ENCODE measurements at places on chromosomes 13 and 19.
A peak's percentile ranks its signal among the peaks of the same experiment; 100 is the strongest.

GRCh38 chr19:42301646-42302203, at the start of gene PRR19:
TSS of gene PRR19 (plus strand) at chr19:42302132. CDS start at chr19:42309585, 7,453 bp downstream.
- no peak for DNase-seq

DNA sequence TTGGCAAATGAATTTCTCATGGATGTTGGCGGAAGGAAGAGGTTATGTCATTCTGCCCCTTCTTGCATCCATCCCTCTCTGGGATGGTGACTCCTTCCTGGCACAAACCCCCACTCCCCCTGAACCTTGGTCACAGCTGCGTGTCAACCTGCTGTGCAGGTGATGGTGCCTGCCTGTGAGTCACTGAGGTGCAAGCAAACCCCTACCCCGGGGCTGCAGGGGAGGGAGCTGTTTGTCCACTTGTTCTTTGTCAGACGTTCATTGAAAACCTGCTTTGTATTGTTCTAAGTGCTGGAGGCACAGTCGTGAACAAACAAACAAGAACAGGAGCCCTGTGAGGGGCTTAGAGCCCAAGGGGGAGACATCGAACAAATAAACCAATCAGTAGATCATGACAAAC, 2.0 kb upstream of the GAPDHS start:
- peak; percentile 20 for DNase-seq

GRCh38 chr19:55226273-55226672, 2.3 kb downstream of the TMEM86B start:
- DNase-seq: no peak

DNA sequence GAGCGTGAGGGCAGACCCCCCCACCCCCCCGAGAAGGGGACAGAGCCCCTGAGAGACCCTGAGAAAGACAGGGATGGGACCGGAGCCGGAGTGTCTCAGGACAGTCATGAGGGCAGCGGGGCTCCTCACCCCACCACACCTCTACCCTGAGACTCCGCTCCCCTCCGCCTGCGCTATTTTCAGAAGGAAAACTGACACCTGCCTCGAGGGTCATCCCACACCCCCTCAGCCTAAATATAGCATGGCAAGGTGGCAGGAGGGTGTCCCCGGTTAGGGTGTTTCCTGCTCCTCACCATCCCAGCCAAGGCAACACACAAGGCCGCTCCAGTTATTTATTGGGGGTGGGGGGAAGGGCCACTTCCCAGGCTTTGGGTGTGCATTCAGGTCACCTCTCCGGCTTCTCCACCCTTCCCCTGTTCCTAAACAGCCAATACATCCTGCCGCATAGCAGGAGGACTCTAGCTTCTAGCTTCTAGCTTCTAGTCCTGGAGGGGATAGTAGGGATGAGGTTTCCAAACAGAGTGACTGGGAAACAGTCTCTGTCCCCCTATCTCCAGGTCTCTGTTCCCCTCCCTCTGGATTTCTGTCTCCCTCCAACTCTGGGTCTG, 1.4 kb upstream of the NTF4 start:
- DNase-seq: no peak

GRCh38 chr13:33634546-33634982, 183.4 kb upstream of the RFC3 start:
- DNase-seq: no peak

DNA sequence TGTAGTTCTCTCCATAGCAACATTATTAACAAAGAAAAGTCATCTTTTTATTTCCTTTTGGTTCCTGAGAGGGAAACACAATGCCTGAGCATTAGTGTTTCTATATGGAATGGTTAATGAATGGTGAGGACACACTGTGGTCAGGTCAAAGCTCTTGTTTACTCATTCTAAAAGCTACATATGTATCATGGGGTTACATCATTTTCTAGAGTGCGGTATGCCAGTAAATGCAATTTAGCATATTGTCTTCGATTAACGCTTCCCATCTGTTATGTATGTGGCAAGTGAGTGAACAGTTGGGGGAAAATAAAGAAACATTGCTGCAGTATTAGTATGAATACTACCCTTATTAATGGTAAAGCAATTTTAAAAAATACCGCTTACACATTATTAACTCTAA, 1152.2 kb upstream of the SPRY2 start:
- no peak for DNase-seq

GRCh38 chr13:51828730-51829567, 16.0 kb downstream of the TMEM272 start:
- no peak for DNase-seq

DNA sequence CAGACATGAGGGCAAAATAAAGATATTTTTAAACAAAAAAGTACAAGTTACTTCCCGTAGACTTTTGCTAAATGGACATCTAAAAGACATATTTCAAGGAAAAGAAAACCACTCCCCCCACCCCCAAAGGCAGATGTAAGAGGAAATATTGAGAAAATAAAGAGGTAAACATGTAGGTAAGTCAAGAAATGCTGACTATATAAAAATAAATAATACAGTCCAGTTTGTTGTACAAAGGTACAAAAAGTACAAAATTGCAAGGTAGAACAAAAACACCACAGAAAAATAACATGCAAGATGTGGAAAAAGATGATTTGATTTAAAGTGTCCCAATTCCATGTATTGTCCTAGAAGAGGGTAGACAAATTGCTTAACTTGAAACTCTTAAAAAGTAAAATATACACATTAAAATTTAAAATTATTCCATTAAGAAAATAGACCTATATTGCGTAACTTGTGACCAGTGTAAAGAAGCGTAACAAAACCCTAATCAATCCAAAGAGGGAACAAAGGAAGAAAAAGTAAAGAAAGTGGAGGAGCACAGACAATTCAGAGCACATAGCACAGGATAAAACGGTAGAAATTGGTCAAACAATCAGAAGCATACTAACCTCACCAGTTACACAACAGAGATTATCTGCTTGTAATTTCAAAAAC, 58.4 kb upstream of the FAM216B start:
- DNase-seq: no peak

- no peak for DNase-seq
These were observed 16.7 kb downstream of the SYDE1 start for GRCh38 chr19:15123900-15124299.

DNA sequence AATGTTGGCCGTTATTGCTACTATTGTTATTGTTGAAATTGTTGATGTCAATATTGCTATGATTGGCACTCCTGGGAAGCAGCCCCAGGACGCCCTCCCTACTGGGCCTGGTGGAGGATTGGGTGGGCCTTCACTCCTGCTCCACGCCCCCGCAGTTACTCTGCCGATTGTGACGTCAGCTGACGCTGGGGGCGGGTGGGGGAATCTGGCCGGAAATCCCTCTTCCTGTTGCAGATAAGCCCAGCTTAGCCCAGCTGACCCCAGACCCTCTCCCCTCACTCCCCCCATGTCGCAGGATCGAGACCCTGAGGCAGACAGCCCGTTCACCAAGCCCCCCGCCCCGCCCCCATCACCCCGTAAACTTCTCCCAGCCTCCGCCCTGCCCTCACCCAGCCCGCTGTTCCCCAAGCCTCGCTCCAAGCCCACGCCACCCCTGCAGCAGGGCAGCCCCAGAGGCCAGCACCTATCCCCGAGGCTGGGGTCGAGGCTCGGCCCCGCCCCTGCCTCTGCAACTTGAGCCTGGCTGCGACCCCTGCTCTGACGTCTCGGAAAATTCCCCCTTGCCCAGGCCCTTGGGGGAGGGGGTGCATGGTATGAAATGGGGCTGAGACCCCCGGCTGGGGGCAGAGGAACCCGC, at the start of gene ETV2:
Gene ETV2 (plus strand): TSS at position 231 of the 637 bp plus-strand sequence. CDS start 716 bp downstream, outside the sequence.
- DNase-seq: no peak

DNA sequence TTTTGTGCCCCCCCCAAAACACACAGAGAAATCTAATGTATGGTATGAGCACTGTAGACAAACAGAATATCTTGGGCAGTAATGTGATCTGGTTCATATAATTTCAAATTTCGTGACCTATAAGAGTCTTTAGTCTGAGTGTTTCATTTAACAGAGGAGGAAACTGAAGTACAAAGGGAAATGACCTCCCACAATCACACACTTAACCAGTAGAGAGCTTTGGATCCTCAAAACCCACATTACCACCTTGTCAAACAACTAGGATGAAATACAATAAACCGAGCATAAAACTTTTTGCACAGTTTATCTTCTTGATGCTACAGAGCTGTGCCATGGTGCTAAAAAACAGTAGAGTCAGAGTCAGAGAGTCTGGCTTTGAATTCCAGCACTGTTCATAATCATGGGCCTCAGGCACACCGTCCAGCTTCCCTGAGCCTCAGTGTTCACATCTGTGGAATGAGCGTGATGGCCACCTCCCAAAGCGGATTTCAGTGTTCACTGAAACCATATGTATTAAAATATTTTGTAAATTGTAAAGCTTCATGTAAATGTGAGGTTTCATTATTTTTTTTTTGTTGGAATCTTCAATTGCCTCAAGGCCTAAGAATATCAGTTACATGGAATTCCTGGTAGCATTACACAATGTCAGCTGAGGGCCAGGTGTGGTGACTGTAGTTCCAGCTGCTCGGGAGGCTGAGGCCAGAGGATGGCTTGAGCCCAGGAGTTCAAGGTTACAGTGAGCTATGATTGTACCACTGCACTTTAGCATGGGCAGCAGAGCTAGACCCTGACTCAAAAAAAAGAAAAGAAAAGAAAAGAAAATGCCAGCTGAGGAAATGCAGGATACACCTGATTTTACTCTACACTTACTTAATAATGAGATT, 126.4 kb upstream of the FRY start:
- no peak for DNase-seq

DNA sequence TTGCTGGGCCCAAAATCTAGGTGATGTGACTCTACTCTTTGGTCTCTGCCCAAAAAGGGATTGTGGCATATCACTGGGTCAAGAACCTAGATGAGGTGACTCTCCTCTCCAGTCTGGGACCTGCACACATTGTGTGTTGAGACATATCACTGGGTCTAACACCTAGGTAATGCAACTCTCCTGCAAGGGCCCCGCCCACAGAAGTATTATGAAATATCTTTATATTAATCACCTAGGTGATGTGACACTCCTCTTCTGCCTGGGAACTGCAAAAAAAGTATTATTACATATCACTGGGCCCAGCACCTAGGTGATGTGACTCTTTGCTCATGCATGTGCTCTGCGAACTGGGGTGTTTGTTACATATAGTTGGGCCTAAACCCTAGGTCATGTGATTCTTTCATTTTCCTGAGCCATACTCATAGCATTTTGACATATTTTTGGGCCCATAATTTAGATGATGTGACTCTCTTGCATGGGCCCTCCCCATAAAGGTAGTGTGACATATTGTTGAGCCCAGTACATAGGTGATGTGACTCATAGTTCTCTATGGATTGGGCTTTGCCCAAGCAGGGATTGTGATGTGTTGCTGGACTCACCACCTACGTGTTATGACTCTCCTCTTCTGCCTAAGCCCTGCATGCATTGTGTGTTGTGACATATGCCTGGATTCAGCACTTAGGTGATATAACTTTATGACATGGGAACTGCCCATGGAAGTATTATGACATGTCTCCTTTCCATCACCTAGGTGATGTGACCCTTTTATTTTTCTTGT, 11.2 kb upstream of the ZNF681 start:
- DNase-seq: no peak

GRCh38 chr13:112721198-112722104, 31.6 kb downstream of the ATP11A start:
- DNase-seq: no peak

DNA sequence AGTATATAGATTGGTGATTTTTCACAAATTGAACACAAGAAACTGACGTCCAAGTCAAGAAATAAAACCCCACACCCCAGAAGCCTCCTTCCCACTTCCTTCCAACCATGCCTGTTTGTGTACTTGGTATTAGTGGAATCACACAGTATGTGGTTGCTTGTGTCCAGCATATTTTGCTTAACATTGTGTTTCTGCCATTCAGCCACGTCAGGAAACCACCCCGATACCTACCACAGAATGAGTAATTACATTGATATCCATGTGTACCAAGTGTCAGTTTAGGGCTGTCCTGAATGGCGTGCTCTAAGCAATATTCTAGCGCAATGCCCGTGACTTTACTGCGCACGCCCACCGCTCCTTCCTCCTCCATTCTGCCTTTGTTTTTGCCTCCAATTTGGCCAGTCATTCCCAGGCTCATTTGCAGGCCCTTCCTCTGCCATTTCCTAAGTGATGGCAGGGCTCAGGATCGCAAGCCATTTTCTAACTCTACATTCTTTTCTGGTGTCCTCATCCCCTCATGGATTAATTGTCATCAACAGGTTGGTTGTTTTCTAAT, 25.9 kb upstream of the MPHOSPH8 start:
- DNase-seq: no peak

DNA sequence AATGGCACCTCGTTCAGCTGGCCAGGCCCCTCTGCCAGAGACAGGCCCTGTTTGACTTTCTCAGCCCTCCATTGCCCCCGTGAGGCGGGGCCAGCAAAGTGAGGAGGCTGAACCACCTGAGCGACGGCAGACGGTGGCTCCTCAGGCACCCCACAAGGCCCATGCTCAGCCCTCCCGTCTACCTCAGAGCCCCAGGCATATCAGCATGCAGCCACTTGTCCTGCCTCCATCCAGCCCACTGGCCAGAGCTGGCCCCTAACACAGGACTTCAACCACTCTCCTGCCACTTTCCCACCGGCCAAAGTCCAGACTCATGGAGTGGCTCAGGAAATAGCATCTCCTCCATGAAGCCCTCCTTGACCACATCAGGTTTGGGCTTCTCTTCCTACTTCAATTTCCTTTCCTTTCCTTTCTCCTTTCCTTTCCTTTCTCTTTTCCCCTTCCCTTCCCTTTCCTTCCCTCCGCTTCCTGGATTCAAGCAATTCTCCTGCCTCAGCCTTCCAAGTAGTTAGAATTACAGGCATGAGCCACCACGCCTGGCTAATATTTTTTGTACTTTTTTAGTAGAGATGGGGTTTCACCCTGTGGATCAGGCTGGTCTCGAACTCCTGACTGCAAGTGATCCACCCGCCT, 9.3 kb downstream of the SLC7A10 start:
- no peak for DNase-seq

DNA sequence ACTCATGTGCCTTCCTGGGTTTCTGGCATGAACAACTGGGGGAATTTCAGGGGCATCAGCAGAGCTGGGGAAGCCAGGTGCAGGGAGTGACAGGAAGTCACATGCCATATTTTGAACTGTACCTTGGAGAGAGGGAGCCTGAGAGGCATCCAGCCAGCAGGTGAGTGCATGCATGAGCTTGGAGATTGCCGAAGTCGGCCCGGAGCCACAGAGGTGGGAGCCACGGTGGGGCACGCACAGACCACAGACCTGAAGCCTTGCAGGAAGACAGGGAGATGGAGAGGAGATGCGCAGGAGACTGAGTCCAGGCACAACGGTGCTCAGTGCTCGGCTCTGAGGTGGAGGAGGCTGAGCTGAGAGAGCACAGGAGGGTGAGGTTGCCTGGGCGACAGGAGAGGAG, 55.1 kb downstream of the CDADC1 start:
- DNase-seq: no peak

- DNase-seq: no peak
These were observed 256.0 kb downstream of the UQCRFS1 start for GRCh38 chr19:28956961-28957360.

DNA sequence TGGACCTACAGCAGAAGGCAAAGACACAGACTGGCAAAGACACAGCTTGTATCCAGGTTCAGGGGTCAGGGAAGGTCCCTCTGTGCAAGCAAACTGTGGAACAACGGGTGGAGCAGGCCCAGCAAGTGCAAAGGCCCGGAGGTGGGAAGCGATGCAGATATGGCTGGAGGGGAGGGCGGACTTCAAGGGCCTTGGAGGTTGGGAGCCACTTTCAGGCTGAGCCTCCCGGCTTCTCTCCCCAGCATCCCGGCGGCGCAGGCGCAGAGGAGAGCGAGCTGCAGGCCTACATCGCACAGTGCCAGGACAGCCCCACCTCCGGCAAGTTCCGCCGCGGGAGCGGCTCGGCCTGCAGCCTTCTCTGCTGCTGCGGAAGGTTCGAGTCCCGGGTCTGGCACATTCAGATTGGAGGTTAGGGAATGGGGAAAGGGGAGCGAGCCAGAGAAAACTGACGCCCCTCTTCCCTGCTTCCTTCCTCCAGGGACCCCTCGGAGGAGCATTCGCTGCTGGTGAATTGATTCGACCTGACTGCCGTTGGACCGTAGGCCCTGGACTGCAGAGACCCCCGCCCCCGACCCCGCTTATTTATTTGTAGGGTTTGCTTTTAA, 2.1 kb upstream of the PNPLA6 start:
- no peak for DNase-seq

All from NCI-H774 (cell line).